ENCODE measurements at places on chromosomes 12 and 14.

- DNase-seq, result no peak
Observed at GRCh38 chr12:29902043-29902442, 118.3 kb upstream of the TMTC1 start.

DNA sequence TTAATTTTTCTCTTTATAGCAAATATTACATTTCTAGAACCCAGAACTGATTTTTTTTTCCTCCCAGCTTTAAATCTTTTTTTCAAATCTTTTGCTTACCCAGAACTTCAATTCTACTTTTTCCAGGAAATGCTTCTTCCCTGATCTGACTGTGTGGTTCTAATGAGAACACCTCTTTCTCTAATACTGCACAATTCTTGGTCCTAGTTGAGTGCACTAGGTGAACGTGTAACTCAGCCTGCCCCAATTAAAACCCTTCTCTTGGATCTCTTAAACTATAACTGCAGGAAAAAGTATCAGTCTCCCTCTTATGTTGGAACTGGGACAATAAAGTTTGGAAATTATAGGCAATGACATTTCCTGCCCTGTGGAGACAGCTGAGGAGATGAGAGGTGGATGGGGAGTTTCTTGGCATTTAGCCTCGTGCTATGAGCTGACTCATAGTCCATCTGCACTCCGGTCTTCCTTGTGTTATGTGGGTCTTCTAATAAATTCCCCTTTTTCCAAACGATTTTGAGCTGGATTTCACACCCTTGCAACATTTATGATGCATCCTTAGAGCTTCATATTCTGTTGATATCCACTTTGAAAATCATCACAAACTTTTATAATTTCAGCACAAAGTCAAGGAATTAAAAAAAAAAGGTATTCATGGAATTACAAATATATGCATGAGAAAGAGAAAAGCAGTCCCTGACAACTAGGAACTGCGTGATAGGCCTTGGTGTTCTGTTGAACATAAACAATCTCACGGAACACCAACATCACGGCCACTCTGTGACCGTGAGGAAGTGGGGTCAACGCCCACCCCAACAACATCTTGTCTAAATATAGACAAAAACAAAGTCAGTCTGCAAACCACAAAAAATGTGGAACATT, 52.4 kb downstream of the BRMS1L start:
- peak; percentile 90 for DNase-seq

GRCh38 chr12:49198431-49199155, 9.7 kb upstream of the TUBA1A start:
- DNase-seq, result peak; percentile 76

GRCh38 chr14:77002889-77003288, 25.6 kb downstream of the IRF2BPL start:
- no peak for DNase-seq

- DNase-seq, result no peak
Observed at GRCh38 chr12:130418251-130418650, 80.6 kb downstream of the PIWIL1 start.

- DNase-seq, result no peak
Observed at GRCh38 chr12:94872007-94872653, 131.4 kb downstream of the NDUFA12 start.
